SK-N-MC (cell line): ENCODE measurements at places on chromosomes 16 and 17.

GRCh38 chr16:81855552-81856153 lies 76.6 kb downstream of the PLCG2 start:
- no peak for DNase-seq

DNA sequence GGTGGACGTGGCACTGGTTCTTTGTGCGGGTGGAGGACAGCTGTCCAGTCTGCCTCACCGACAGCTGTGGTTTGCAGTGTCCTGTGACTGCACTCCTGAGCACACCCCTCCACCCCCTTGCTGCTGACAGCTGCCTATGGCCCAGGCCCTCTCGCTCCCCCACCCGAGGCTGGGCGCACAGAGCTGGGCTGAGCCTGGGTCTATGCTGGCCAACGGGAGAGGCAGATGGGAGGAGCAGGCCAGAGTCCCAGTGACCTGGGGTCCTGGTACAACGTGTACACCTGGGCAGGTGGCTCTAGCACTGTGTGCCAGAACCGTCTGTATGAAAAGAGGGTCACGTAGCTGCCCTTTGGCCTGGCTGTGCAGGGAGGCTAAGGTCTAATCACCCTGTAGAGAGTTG lies 30.5 kb downstream of the BAIAP2 start:
- DNase-seq = no peak

- no peak for DNase-seq
Observed at GRCh38 chr17:77300016-77300686, 159.4 kb downstream of the SEC14L1 start.

DNA sequence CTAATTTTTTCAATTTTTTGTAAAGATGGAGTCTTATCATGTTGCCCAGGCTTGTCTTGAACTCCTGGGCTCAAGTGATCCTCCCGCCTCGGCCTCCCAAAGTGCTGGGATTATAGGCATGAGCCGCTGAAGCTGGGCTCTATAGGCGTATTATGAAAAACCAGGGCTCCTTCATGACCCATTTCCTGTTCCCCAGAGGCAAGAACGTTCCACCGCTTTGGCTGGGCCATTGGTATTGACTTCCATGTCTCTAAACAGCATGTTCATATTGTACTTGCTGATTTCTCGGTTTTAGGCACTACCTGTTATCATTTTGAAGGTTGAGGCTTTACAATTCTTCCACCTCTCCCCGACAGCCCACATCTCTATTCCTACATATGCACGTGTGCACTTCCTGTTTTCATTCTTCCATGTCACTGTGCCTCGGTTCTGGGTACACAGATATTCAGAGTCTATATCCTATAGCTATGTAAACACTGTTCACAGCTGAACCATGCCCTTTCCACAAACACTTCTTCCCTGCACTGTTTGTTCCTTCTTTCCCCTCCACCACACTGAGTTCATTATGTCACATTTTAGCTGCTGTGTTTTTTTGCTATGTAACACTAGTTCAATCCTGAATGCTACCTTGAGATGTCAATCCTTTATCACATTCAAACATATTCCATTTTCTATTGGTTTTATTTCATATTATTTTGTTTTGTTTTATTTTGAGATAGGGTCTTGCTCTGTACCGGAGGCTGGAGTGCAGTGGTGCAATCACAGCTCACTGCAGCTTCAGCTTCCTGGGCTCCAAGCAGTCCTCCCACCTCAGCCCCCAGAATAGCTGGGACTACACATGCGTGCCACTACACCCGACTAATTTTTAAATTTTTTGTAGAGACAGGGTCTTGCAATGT lies 16.8 kb upstream of the MAPK3 start:
- DNase-seq = no peak

DNA sequence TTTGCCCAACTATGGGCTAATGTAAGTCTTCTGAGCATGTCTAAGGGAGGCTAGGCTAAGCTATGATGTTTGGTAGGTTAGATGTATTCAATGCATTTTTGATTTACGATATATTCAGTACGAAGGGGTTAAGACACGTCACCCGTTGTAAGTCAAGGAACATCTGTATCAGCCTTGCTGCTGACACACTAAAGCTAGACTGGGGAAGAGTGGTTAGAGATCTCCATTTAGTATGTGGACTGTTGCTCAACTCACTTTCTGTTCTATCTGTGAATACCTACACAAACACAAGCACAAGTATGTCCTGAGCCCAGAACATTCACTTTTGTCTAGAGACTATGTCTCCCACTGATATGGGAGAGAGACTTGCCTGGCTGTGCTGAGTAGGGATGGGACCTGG lies 71.5 kb downstream of the VMP1 start:
- DNase-seq = no peak

- no peak for DNase-seq
Observed at GRCh38 chr16:11629071-11630030, 38.9 kb upstream of the SNN start.

- no peak for DNase-seq
Observed at GRCh38 chr17:43033948-43034881, 9.2 kb downstream of the RND2 start.
